ENCODE measurements at places on chromosomes 12 and 14.

DNA sequence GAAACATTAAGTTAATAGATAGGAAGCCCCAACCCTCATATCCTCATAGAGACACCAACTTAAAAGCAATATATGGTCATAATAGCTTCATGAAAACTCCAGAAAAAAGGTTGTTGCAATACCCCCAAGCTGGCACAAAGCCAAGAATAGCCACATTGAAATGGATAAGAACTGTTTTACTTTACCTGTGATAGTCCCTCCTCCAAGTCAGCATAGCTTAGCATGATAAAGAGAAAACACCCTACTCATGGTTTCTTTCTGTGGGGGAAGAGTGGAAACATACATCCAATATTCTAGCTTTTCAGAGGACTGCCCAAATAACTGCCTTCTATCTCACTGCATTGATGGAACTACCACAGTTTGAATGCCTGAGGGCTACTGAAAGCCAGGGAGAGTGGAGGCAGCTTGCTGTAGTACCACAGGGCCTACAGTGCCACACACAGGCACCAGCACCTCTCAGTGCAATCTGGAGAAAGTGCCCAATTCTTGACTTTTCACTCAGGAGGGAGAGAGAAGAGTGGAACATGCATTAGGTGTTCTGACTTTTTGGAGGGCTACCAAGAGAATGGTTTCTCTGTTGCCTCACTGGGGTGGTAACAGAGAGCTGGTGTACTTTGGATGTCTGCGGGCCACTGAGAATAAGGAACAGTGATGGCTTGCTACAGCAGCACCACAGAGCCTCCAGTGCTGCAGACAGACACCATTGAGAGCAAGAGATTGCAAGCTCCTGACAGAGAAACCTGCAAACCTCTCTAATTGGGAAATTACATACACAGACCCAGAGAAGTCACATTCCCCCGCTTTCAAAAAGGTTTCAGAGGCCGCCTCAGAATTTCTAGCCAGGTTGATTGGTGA lies 157.1 kb upstream of the GARIN2 start:
- DNase-seq, result no peak

GRCh38 chr12:91513313-91513712 lies 330.7 kb upstream of the DCN start:
- no peak for DNase-seq

DNA sequence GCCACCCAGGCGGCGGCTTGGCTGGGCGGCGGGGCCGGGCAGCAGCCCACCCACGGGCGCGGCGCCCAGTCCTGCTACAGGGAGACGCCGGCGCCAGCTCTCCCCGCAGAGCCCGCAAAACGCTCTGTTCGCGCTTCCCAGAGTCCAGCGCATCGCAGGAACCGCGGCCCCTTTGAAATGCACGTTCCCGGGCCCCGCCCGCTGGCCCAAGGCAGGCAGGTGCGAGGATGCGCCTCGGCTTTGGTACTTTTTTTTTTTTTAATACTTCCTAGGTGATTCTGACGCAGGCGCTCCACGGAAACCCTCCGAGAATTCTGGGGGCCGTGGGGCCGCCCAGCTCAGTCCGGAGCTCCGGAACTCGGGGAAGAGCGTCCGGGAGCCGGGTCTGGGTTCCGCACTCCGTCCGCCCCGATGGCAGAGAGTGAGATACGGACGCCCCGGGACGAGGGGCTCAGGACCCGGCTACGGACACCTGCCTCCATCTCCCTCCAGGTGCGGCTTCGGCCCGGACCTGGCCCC lies 483 bp downstream of the POC1B start:
- DNase-seq, result peak; percentile 48

DNA sequence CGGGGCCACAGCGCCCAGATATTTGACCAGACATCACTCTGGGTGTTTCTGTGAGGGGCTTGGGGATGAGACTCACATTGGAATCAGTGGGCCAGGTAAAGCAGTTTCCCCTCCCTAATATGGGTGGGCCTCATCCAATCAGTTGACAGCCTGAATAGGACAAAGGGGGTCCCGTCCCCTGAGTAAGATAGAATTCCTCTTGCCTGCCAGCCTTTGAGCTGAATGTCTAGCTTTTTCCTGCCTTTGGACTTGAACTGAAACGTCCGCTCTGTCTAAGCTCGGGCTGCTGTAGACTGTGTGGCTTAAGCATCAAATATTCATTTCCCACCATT lies 88.8 kb upstream of the DIO3 start:
- no peak for DNase-seq

GRCh38 chr14:68137704-68138619 lies 318.4 kb downstream of the RAD51B start:
- DNase-seq, result no peak

- no peak for DNase-seq
These were observed 107.8 kb upstream of the GRIP1 start for GRCh38 chr12:66786531-66787308.

Measured in CD4-positive, CD25-positive, alpha-beta regulatory T cell (primary cell).